ENCODE measurements at places on chromosomes 2 and 18. TPM values are rescaled to one million over a fixed set of nuclear protein-coding genes. Genes with fewer than 3 reads are reported as not detected.

Gene CYTIP
- polyA plus RNA-seq = 19.8 TPM

Gene HOXD3
- not detected for polyA plus RNA-seq

DNA sequence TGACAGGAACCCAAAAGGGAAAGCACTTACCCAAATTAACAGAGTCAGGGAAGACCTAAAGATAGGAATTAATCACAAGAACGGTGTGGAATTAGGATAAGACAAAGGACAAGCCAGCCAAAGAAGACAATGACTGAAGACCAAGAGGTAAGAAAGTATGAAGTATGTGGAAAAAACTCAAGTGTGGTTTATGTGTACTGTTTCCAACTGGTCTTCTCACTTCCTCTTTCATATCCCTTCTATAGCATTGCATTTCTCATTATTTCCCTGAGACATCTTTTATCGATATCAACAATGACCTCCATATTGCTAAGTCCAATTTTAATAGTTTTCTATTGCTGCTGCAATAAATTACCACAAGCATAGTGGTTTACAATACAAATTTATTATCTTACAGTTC lies 313.5 kb upstream of the SLC39A10 start:
- no peak for DNase-seq

DNA sequence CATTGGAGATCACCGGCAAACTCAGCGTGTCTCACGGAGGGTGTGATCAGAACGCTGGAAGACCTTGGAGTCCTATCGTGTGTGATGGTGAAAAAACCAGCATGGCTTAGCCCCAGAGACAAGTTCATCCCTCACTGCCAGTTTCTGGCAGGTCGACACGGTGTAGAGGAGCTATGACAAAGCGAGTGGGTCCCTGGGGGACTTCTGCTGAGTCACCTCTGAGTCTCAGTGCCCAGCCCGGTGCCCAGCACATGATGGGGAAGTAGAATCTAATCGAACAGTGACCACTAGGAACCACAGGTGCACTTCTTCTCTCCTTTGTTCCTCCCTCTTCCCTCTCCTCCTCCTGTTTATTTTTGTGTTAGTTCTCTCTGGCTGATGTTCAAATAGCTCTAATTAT lies 45.9 kb upstream of the KCNF1 start:
- DNase-seq = no peak

Measured in small intestine (tissue), 16 donors.